NCI-H1436 treated with DMSO at 0.1 percent for 48 hours (cell line): ENCODE measurements at places on chromosomes 12 and 14.

DNA sequence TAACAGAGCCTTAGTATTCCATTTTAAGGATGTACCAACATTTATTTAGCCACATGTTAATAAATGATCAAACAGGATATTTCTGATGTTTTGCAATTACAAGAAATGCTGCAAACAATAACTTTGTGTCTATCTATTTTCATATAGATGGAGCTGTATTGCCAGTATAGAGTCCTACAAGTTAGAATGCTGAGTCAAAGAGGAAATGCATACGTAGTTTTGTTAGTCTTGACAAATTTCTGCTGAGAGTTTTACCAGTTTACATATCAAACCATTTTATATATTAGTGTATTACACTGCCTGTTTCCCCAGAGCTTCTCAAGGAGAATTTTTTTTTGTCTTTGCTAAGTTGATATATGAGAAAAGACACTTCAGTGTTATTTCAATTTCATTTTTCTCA lies 541.7 kb downstream of the SLC16A7 start:
- DNase-seq: no peak

- no peak for DNase-seq
Observed at GRCh38 chr12:121611306-121611705, 15.0 kb upstream of the ORAI1 start.

GRCh38 chr12:82608706-82609105 lies 78.0 kb upstream of the TMTC2 start:
- no peak for DNase-seq

- DNase-seq: no peak
Observed at GRCh38 chr12:100031836-100032235, 47.1 kb upstream of the ANKS1B start.

DNA sequence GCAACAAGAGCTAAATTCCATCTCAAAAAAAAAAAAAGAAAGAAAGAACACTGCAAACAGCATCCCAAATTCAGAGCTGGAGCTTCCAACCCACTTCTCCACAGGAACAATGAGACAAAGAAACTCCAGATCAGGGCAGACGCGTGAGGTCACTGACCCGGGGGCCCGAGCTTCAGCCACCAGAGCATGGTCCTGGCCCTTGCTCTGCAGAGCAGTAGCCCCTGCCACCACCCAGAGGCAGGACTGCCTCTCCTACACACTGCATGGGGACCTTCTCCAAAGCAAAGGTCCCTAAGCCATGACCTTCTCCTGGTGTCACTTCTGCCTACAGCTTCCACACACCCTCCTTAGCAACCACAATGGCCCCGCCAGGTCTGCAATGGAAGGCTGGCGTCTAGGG lies 53.1 kb downstream of the CCNK start:
- DNase-seq: no peak

DNA sequence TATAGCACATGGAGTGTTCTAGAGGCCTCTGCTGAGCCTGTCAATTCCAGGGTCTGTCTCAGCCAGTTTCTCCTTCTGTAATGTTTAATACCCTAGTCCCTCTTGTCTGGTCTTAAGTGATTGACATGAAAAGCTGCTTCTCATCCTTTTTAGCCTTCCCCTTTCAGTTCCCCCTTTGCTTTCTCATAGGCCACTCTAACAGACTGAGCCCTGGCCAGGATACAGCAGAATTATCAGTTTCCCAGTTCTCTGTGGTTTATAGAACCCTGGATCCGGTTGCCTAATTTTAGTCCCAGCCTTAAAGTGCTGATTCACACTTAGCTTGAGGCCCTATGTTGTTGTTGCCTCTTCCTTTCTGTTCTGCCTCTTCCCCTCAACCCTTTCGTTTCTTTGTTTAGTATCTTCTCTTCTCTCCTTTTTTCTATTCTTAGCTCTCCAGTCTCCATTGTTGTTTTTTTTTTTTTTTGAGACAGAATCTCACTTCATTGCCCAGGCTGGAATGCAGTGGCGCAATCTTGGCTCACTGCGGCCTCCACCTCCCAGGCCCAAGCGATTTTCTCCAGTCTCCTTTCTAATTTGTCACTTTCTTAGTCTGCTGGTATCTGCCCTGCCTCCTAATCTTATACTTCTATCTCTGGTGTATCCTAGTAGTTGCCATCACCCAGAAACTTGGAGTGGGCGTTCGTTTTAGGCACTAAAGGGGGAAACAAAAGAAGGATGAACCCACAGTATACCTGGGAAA lies 2.9 kb upstream of the BIN2 start:
- no peak for DNase-seq

- no peak for DNase-seq
Observed at GRCh38 chr12:96548384-96548783, 59.0 kb downstream of the CFAP54 start.

DNA sequence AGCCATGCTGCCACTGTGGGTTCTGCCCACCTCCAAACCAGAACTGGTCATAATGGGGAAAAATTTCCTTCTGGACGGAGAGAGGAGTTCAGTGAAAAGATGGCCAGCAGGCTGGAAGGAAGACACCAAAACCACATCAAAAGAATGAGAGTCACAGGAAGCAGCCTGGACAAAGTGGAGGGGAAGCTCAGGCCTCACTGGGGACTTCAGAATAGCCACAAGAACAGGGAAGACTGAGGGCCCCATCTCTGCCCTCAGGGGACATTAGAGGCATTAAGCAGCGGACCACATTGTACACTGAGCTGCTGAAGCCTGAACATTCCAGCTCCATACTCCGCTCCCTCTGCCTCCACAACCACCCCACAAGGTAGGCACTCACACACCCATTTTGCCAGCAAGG lies 119.6 kb upstream of the COCH start:
- DNase-seq: no peak

DNA sequence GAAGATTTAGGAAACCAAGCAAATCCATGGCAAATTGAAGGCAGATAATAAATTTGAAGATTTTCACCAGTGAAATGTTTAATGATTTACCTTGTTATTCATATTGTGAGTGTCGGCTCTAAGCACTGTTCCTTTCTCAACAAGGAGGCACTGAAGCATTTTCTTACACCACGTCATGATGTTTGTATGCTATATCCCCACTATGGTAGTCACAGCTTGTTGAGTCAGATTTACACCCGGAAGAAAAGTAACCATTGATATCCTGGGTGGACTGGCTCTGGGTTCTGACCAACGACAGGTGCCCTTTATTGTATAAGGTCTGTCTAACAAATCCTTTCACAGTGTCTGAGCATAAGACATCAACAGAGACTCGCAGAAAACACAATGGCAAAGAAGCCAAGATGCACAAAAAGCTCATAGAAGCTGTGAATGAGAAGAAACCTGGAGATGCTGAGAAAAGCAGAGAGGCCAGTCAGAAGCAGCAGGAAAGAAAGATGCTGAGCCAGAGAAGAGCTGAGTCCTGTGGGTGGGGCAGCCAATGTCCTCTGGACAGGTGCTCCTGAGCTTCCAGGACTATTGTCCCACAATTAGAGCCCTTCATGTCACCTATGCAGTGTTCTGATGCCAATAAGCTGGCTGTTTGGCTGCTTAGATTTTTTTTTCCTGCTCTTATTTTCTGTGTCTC lies 49.7 kb upstream of the ARHGAP5 start:
- DNase-seq: no peak

- no peak for DNase-seq
Observed at GRCh38 chr12:50251619-50252252, 31.6 kb downstream of the LIMA1 start.

- no peak for DNase-seq
Observed at GRCh38 chr12:49622501-49623141, 740 bp upstream of the PRPF40B start.

GRCh38 chr12:58529897-58530741 lies 390.2 kb downstream of the LRIG3 start:
- no peak for DNase-seq

DNA sequence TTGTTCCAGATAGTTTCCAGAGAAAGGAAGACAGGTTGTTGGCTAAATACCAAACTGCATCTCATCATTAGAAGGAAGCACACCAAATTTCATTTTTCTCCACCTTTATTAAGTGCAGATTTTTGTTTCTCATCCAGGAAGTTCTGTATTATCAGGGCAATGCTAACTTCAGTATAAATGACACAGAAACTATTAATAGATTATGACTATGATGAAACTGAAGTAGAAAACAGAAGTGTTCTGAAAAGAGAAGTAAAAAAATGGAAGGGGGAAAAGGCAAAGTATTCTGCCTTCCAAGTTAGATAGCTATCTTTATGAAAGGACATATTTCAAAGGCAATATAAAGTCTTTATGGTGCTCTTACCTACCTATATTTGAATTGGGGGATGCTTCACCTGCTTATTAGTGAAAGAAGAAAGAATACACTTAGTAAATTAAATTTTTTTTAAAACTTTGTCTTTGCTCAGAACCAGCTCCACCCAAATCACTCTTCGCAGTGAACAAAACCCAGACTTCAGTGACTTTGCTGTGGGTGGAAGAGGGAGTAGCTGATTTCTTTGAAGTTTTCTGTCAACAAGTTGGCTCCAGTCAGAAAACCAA lies 223.9 kb downstream of the PTPRO start:
- no peak for DNase-seq

DNA sequence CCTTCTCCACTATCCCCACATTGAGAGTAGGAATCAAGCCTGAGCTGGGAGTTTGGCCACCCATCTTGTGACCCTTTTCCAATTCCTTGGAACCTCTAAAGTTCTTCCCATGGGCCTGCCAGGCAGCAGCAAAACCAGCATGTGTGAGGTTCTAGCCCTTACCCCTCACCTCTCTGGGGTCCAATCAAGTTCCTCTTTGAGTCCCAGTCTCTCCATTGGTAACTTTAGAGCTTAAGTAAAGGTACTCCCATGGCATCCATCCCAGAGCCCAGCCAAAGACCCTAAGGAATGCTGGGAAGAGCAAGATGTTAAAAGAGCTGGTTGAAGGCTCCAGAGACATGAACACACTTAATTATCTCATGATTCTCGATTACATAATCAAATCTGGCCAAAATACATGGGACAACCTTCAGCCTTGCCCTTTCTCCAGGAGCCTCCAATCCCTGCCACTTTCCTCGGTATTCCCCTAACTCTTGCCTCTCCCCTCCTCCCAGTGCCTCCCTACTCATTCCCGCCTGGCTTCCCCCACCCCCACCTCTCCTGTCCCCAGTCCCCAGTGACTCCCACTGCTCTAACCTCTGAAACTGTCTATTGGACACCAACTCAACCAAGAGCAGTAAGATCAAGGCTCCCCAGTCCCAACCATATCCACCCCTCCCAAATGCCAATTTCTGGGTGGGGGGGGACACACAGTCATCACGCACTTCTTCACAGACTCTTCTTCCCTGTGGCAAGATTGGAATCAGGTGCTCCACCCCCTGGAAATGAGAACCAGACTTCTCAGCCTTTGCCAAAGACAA lies 4.8 kb upstream of the TNS2 start:
- DNase-seq: no peak

- DNase-seq: no peak
Observed at GRCh38 chr12:5076761-5077160, 33.1 kb downstream of the KCNA5 start.

- no peak for DNase-seq
Observed at GRCh38 chr14:51310505-51310944, 70.5 kb downstream of the TMX1 start.

- no peak for DNase-seq
Observed at GRCh38 chr12:120138366-120138765, 21.8 kb upstream of the RAB35 start.

DNA sequence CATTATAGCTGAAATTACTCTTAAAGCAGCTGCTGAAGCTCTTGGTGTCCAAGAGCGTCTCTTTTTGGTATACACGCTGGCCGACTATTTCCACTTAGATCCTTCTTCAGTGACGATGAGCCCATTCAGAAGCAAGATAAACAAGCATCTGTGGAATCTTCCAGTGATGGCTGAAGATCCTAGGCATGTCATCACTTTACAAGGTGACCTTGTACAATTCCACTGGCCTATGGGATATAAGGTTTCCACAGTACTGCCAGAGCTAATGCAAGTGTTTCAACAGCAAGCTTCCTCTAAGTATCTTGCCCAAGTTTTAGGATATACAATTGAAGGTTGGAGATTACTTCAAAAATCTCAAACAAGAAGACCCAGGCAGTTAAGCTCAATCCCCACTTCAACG lies 47.0 kb downstream of the INTS13 start:
- no peak for DNase-seq

- DNase-seq: no peak
Observed at GRCh38 chr14:95225251-95225887, 68.0 kb upstream of the DICER1 start.

- DNase-seq: no peak
Observed at GRCh38 chr14:91681118-91681517, 50.8 kb downstream of the CATSPERB start.

DNA sequence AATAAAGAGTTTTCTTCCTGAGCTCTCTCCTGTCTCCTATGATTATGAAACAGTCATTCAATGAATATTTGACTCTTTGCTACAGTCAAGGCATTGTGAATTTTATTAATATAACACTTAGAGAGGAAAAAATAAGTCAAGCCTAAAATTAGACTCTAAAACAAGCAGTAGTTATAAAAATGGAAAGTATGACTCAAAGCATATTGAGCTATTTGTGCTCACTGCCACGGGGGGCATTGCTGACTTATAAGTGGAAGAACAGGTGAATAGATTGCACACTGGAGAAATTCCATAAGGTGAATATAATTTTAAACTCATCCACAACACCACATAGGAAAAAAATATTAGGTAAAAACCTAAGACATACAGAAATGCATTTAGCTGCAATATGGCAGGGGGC lies 87.7 kb upstream of the CCDC196 start:
- no peak for DNase-seq

GRCh38 chr12:116675339-116676107 lies 62.3 kb downstream of the SPRING1 start:
- no peak for DNase-seq

GRCh38 chr14:54211551-54212308 lies 185.1 kb upstream of the CDKN3 start:
- DNase-seq: no peak

GRCh38 chr14:31770271-31770670 lies 209.1 kb downstream of the NUBPL start:
- no peak for DNase-seq

DNA sequence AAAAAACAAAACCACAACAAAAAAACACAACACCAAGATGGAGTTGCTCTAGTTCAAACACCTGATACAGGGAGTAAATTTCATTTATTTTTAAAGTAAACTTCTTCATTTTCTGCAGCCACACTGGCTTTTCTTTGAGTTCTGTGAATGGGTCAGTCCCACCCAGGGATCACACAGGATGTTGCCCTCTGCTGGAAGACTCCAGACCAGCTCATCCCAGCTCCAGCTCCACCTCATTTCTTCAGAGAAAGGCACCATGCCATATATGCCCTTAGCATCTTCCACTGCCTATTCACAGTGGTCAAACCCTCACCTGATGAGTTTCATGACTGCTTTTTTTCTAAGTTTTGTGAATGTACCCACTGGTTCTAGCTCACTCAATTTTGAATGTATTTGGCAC lies 8.0 kb downstream of the GLIPR1 start:
- no peak for DNase-seq

- no peak for DNase-seq
Observed at GRCh38 chr14:75615200-75615599, 36.8 kb downstream of the FLVCR2 start.

DNA sequence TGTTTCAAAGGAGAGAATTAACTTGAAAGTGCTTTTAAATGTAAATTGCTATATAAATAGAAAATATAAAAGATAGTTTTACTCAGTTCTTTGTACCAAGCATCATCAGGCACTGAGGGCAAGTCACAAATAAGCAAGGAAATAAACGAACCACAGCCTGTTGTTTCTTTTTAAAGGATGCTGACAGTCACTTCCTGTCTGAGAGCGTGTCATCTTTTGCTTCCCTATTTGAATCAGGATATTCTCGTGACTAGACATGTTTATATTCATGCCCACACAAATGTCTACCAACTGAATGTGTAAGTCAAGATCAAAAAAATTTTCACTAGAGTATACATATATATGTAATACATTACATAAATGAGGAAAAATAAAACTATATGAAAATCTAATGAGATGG lies 31.4 kb upstream of the SLC2A13 start:
- no peak for DNase-seq
